ENCODE measurements at places on chromosomes 1 and 21.

- DNase-seq, result no peak
Measured at GRCh38 chr1:68049941-68050878, at the start of gene DIRAS3. Gene DIRAS3 (minus strand): TSS chr1:68050627. CDS start chr1:68047297, 3,330 bp downstream.

DNA sequence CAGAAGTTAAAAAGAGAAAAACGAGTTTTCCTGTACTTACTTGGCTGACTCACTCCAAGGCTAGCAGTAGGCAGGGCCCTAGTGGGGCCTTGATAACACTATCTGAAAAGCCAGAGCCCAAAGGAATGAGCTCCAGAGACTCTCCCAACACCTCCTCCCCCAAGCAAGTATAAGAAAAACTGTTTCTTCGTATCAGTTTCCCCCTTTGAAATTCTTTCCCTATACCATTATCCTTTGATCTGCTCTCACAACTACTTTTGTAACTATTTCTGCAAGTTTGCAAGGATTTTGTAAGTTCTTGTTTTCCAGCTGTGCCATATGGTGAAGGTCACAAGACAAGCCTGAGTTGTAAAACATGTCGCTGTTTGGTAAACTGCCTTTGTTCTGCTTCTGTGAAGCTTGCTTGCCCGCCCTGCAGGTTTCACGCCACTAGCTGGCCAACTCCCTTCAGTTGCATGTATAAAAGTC is 36.5 kb upstream of the KCNJ15 start:
- DNase-seq, result no peak

GRCh38 chr1:44884746-44885145 is 41.7 kb upstream of the PTCH2 start:
- no peak for DNase-seq

- DNase-seq, result no peak
Measured at GRCh38 chr1:217004776-217005436, 281.7 kb upstream of the ESRRG start.
